ENCODE measurements at places on chromosomes 5 and 9.

GRCh38 chr9:10612641-10613398 is at the start of gene PTPRD:
PTPRD (minus strand) TSS chr9:10613002.
- DNase-seq, result no peak

- no peak for DNase-seq
These were observed 9.5 kb upstream of the NANS start for GRCh38 chr9:98047002-98047401.

DNA sequence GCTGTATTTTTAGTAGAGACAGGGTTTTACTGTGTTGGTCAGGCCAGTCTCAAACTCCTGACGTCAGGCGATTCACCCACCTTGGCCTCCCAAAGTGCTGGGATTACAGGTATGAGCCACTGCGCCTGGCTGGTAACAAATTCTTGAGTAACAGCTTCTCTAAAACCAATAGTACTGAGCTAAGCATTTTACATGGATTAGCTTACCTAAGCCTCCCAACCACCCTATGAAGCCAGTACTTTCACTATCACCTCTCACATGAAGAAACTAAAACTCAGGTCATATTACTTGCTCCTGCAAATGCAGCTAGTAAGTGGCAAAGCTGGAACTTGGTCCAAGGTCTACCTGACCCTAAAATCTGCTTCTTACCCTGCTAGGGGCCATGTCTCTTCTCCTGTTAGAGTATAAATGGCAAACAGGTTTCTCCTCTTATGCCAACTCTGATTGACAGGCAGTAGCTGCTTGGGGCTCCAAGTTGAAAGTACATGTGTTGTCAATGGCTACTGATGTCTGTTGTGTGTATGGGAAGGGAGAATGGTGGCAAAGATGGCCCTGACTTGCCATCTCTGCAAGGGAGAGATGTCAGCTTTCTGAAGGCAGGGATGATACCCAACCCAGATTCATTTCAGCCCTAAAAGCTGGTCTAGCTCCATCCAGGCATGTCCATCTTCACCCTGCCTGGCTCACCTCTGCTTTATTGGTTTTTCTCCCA is 4.0 kb downstream of the PHF19 start:
- no peak for DNase-seq

DNA sequence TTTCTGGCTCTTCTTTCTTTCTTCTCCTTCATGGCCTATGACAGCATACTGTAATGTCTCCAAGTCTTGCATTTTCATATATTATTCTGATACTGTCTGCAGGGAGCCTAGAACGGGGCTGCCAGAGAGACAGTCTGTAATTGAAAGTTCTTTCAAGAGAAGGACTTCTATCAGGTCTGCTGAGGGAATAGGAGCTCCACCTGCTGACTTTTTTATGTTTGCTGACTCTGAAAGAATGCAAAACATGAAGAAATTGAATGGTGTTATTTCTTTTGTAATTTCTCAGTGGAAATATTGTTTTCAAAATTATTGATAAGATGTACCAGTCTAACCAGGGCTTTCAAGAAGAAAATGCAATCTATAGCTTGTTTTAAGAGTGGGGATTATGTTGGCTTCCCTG is 121.9 kb upstream of the RFX3 start:
- no peak for DNase-seq

DNA sequence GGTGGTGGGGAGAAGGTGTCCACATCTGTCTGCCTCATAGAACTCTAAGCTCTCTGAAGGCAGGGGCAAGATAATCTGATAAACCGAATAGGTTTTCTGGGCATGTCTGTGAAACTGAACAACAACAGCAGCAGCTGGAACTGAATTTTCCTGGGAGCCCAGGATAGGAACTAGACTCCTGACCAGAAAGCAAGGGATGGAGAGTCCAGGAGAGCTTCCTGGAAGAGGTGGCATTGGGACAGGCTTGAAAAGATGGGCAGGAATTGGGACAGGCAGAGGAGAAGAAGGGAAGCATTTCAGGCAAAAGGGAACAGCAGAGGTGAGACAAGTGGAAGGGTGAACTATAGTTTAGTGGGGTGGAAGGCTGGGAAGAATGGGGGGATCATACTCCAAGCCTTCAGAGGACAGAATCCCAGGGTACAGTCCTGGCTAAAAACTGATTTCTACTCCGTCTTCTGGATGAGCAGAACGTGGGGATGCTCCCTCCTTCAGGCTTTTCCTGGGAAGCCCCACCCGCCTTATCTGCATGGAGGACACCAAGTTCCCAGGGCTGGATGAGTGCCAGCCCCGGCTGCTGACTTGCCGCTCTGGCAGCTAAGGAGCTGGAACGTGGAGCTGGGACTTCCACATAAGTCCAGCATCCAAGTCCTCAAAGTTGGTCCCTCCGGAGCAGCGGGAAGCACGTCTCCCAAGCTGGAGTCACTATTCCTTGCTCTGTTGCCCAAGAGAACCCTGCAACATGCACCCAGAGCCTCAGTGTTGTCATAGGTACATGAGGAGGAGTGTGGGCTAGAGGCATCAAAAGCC is 13.9 kb upstream of the KIF12 start:
- DNase-seq, result peak; percentile 56

DNA sequence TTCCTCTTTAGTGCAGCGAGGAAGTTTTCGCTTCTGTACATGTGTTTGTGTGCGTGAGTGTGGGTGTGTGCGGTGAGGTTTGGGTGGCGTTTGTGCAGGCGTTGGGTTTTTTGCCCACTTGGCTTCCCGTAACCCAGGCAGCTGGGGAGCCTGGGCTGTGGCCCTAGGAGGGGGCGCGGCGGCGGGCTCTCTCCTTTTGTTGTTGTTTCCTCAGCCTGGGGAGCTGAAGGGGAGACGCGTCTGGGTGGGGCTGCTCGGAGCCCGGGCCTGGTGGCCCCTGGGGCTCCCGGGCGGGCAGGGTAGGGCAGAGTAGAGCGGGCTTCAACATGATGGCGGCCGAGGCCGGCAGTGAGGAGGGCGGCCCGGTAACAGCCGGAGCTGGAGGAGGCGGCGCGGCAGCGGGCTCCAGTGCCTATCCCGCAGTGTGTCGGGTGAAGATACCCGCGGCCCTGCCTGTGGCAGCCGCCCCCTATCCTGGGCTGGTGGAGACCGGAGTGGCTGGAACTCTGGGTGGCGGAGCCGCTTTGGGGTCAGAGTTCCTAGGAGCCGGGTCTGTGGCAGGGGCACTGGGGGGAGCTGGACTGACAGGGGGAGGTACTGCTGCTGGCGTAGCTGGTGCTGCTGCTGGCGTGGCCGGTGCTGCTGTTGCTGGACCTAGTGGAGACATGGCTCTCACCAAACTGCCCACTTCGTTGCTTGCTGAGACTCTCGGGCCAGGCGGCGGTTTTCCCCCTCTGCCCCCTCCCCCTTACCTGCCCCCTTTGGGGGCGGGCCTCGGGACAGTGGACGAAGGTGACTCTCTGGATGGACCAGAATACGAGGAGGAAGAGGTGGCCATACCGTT is 665 bp downstream of the RASA1 start:
- DNase-seq, result peak; percentile 91

DNA sequence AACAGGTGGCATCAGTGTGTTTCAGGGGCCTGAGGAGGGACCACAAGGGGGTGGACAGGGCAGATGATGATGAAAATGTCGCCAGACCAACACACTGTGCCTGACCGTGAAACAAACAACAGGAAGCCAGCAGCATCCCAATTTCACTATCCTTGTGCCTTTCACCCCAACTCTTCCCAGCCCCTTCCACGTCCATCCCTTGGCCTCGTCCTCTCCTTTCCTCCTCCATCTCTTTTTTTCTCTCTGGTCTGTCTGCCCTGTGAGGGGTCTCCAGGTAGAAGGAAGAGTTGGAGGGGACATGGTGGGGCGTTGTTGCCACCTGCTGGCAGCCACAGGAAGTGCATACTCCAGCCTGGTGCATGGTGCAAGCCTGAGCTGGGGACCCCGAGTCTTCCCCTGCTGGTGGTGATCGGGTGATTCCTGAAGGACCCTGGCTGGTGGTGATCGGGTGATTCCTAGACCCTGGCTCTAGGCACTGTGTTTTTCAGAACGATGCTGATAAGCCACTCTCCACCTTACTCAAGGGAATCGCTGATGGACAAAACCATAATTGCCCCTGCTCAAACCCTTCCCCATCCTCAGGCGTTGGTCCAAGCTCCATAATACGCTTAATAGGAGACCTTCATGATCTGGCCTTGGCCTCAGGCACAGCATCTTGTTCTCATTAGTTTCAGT is 21.7 kb upstream of the NSD1 start:
- no peak for DNase-seq

- no peak for DNase-seq
These were observed 590.5 kb downstream of the CSNK1G3 start for GRCh38 chr5:124102486-124102885.

DNA sequence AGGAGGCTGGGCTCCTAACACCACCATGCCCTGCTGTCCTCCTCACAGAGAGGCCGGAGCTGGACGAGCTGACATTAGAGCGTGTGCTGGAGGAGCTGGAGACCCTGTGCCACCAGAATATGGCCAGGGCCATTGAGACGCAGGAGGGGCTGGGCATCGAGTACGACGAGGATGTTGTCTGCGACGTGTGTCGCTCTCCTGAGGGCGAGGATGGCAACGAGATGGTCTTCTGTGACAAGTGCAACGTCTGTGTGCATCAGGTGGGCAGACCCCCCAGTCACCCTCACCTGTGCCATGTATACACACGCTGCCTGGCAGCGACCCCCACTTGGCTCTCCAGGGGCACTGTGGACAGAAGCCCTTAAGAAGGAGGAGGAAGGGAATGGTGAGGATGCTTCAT is 35.2 kb downstream of the JADE2 start:
- DNase-seq, result no peak

- DNase-seq, result no peak
These were observed 24.6 kb downstream of the NRG2 start for GRCh38 chr5:140018517-140018916.

DNA sequence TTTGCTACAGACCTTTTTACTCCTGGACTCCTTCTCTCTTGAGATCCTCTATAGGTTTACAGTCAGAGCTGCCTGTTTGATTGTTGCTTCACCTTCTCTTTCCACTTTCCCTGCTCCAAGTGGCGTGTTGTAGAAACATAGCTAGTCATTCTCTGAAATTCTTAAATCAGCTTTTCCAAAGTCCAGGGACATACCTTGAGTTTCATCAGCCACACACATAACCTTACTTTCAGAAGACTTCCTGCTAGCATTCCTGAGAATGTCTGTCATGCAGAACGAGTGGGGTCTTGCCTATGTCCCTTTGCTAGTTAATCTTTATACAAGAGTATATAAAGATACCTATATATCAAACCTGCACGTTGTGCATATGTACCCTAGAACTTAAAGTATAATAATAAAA is 230.3 kb upstream of the ZNF462 start:
- DNase-seq, result no peak

DNA sequence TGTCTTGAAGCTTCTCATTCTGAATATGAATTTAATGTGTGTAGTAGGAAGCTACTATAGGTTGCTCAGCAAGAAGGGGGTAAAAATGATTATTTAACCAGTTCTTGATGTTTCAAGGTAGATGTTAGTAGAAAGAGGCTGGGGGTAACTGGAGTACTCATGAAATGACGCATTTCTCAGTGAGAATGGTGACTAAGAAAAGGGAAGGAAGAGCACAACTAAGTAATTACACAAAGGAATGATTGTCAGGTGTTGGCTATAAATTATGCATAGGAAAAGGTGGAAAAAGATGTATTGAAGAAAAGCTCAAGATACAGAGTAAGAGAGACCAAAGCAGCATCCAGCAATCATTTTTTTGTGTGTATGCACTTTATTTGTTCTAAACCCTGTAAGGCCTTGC is 1.4 kb upstream of the PSIP1 start:
- no peak for DNase-seq

DNA sequence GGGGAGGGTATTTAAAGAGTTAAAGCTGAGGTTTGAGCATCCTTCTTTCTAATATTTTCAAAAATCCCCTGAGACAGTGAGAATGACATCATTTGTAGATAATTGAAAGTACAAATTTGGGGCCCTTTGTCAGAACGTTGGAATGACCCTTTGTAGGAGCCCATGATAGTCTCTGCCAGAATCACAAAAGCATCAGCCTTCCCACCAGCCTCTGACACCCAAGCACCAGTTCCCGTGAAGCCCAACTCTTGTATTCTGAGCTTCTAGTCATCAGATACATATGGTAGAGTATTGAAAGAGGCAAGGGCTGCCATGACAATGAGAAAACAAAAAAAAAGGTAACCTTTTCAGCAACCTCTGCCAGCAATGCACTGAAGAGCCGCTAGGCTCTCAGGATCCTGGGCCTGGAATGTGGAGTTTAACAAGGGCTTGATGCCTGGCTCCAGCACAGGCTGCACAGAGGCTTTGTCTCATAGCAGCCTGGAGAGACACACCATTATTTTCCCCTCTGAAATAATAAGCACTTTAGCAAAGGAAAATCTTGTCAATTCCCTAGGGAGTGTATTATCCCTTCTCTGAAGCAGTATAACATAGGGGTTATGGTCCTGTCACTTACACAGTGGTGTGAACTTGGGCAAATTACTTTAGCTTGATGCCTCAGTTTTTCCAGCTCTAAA is 114.4 kb downstream of the ZNF608 start:
- DNase-seq, result no peak

DNA sequence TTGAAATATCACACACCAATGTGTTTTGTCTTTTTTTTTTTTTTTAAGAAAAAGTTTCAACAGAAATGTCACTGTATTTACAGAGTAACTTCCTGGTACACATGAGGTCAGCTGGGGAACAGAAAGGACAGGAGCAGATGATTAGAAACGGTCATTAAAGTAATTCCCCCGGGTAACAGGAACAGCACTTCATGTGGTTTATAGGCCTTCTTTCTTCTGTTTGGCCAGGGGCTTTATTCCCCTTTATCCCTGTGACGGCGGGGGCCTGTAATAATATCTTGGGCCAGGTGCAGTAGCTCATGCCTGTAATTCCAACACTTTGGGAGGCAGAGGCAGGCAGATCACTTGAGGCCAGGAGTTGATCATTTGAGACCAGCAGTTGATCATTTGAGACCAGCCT is 30.5 kb upstream of the MSH3 start:
- DNase-seq, result no peak

- DNase-seq, result no peak
These were observed 23.9 kb upstream of the SH3PXD2B start for GRCh38 chr5:172478256-172478655.

- peak; percentile 15 for DNase-seq
These were observed 38.0 kb upstream of the TCERG1 start for GRCh38 chr5:146409054-146409671.

GRCh38 chr9:99369327-99369722 is 147.2 kb downstream of the SEC61B start:
- DNase-seq, result no peak

DNA sequence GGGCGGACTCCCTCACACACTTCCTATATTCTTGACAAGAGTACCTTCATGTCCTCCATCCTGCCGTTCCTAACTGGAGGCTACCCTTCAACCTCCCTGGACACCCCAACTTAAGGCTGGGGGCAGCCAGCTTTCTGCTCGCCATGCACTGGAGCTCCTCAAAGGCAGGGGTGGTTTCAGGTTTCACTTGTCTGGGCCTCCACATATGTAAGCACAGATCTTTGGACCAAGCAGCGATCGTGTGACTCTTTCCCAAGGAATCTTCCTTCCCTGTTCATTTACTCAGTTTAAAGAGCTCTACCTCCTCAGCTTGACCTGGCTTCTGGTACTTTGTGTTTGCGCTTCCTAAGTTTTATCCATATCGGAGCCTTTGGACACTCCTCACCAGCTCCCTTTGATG is 34.2 kb upstream of the TRPC7 start:
- DNase-seq, result no peak

- no peak for DNase-seq
These were observed 158.6 kb downstream of the PAPPA start for GRCh38 chr9:116312221-116312620.

- DNase-seq, result peak; percentile 35
These were observed 53.0 kb upstream of the SMARCA2 start for GRCh38 chr9:1962122-1962521.

- DNase-seq, result no peak
These were observed 527.3 kb downstream of the MTRR start for GRCh38 chr5:8396246-8396645.

GRCh38 chr5:124212934-124213333 is 533.5 kb downstream of the ZNF608 start:
- DNase-seq, result no peak

All from spinal cord (tissue), 10 donors.